Right lung (tissue), 10 donors: ENCODE measurements at places on chromosomes 4 and X. TPM values are rescaled to one million over a fixed set of nuclear protein-coding genes. Genes with fewer than 3 reads are reported as not detected.

The ESX1 gene
- not detected for polyA plus RNA-seq

The TBC1D8B gene
- polyA plus RNA-seq = 10.3 TPM

The USP17L22 gene
- polyA plus RNA-seq = not detected

The IL2 gene
- polyA plus RNA-seq = not detected

The PIGA gene
- 25.6 TPM for polyA plus RNA-seq

The AKAP4 gene
- polyA plus RNA-seq = not detected

The SPATA4 gene
- polyA plus RNA-seq = 0.80 TPM

The NLGN4X gene
- 2.0 TPM for polyA plus RNA-seq

The ZIC3 gene
- polyA plus RNA-seq = not detected

The GPR173 gene
- polyA plus RNA-seq = 16.2 TPM

The EDA gene
- polyA plus RNA-seq = 3.7 TPM

The HSFX1 gene
- polyA plus RNA-seq = 3.6 TPM

The TIGD4 gene
- 1.9 TPM for polyA plus RNA-seq

The ADAM29 gene
- polyA plus RNA-seq = 0.16 TPM

The CSN1S1 gene
- polyA plus RNA-seq = not detected

The AMTN gene
- not detected for polyA plus RNA-seq

The KLHL2 gene
- 15.0 TPM for polyA plus RNA-seq

The FOXR2 gene
- polyA plus RNA-seq = not detected

The ATP2B3 gene
- polyA plus RNA-seq = 0.35 TPM

The DYNLT3 gene
- polyA plus RNA-seq = 41.3 TPM

The CSAG2 gene
- not detected for polyA plus RNA-seq

The CDK16 gene
- polyA plus RNA-seq = 91.5 TPM

The SPATA18 gene
- polyA plus RNA-seq = 9.3 TPM

The RPL10 gene
- polyA plus RNA-seq = 4,777 TPM

The CXCL8 gene
- 2.0 TPM for polyA plus RNA-seq

The FGF13 gene
- polyA plus RNA-seq = 12.5 TPM

The GASK1B gene
- polyA plus RNA-seq = 27.9 TPM

The EDA2R gene
- 1.3 TPM for polyA plus RNA-seq
